ENCODE measurements at places on chromosomes 6 and 20.

DNA sequence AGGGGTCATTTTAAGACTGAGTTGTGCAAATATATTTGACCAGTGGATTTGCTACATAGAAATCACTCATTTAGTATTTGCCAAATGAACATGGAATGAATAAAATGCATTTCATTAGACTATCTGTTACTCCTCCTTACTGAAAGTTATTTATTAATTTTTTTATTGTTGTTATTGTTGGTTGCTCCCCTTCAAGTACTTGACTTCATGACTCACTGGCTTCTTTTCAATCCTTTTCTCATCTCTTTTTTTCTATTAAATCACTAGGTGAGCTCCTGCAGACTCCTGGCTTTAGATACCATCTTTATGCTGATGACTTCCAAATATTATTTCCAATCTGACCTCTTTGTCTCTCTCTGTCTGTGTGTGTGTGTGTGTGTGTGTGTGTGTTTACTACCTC lies 192.2 kb upstream of the FAM83B start:
- no peak for DNase-seq

- DNase-seq, result no peak
These were observed 23.9 kb downstream of the KDM1B start for GRCh38 chr6:18178960-18179615.

- peak; percentile 97 for DNase-seq
These were observed 43.4 kb downstream of the NHSL1 start for GRCh38 chr6:138455746-138456400.

GRCh38 chr6:159104931-159105330 lies 60.1 kb upstream of the TAGAP start:
- peak; percentile 92 for DNase-seq

DNA sequence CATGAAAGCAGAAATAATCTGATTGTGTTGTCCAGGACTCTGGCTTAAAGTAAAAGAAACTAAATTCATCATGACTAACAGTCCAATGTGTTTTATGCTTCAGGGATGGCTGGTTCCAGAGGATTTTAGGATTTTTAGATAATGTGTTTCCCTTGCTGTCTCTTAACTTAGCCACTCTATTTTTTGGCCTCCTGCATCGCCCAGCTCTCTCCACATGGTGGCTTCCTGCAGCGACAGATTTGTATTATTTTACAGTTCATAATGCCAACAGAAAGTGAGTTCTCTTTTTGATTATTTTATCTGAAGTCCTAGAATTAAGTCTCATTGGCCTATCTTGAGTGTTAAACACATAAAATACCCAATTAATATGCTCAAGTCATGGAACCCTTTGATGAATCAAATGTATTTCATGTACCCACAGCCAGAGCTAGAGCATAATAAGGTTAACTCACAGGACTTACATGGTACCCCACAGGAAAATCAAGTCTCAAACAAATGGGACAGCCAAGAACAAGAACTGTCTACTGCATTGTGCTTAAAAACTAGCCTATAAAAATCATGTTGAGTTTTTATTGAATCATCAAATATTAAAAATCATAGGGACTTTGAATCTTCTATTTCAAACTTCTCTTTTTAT lies 582.5 kb downstream of the DOK5 start:
- DNase-seq, result peak; percentile 27

GRCh38 chr6:84462698-84463097 lies 235.3 kb upstream of the CEP162 start:
- peak; percentile 23 for DNase-seq

- no peak for DNase-seq
These were observed 79.9 kb downstream of the SLC22A3 start for GRCh38 chr6:160428069-160428430.

GRCh38 chr6:105483492-105483891 lies 80.6 kb upstream of the PREP start:
- peak; percentile 45 for DNase-seq

- peak; percentile 89 for DNase-seq
These were observed 21.4 kb downstream of the CRYBG1 start for GRCh38 chr6:106381881-106382280.
